ENCODE measurements at places on chromosomes 7 and 10.

- no peak for DNase-seq
Measured at GRCh38 chr7:111931016-111931517, 275.1 kb downstream of the DOCK4 start.

DNA sequence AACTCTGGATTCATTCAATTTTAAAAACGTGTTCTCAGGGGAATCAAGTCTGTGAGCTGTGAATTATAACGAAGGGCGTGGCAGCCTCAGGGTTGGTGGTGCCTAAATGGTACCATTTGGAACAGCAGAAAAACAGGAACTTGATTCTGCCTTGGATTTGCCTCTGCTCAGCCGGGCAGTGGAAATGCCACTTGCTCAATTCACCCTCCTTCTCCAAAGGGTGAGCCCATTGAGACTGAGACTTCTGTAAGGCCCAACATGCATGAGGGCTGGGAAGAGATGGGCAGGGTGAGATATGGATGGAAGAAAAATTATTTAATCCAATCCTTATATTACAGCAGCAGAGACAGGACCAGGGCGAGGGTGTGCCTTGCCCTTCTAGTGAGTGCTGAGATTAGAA lies 107.1 kb upstream of the HABP2 start:
- no peak for DNase-seq

GRCh38 chr10:80964955-80965614 lies 427.4 kb downstream of the SH2D4B start:
- no peak for DNase-seq

DNA sequence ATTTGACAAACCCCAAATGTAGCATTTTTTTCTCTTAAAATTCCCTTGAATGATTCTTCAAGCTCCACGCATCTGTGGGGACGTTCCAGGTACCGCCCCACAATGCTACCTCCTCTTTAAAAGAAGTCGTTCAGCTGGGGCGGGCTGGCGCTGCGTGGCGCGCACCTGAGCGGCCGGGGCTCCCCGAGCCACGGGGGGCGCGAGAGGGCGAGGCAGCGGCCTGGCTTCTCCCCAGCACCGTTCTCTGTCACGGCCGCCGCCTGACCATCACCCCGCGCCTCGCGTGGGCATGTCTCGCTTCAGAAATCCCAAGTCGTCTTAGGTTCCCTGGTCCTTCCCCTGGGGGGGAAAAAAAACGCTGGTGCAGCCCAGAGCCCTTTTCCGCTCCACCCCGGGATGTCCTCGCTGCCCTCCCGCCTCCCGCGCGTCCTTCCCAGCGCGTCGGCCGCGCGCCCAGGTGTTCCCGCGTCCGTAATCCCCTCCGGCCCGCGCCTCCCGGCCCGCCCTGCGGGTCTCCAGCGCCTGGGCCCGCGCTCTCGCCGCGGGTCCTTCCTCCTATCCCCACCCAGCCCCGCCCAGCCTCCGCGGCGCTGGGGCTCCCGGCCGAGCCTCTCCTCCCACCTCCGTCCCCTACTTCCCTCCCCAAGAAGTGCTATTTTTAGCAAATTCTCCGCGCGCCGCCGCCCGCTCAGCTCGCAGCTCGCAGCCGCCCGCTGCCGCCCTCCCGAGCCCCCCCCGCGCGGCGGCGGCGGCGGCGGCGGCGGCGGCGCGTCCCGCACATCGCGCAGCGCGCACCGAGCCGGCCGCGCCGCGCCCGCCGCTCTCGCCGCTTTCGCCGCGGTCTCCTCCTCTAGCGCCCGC lies 58.7 kb upstream of the PRPS1L1 start:
- peak; percentile 47 for DNase-seq

GRCh38 chr10:84205049-84205852 lies 10.9 kb downstream of the CDHR1 start:
- DNase-seq: peak; percentile 81

DNA sequence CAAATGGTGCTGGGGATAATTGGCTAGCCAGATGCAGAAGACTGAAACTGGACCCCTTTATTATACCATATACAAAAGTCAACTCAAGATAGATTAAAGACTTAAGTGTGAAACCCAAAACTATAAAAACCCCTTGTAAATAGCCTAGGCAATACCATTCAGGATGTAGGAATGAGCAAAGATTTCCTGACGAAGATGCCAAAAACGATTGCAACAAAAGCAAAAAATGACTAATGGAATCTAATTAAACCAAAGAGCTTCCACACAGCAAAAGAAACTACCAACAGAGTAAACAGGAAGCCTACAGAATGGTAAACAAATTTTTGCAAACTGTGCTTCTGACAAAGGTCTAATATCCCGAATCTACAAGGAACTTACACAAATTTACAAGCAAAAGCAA lies 30.9 kb upstream of the PLXDC2 start:
- no peak for DNase-seq

- no peak for DNase-seq
Measured at GRCh38 chr7:100022621-100023020, 7.2 kb downstream of the ZKSCAN1 start.

DNA sequence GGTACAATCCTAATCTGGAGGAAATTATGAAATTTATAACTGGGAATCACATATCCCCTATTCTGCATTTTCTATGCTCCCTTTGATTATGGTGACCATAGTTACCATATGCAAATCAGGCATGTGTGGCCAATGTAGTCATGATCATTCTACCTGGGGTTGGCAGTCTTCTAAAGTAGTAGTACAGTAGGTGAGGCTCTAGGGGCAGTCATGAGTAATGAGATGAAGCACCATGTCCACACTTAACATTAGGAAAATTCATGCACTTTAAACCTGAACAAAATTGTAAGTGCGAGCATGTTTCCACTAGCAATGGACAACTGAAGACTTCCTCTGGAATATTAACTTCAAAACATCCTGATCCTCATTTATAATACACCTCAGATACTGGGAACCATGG lies 545.9 kb downstream of the SUGCT start:
- peak; percentile 31 for DNase-seq

GRCh38 chr7:66055321-66055956 lies 20.2 kb upstream of the ASL start:
- DNase-seq: no peak

- no peak for DNase-seq
Measured at GRCh38 chr10:9450801-9451200, 1396.3 kb downstream of the GATA3 start.

DNA sequence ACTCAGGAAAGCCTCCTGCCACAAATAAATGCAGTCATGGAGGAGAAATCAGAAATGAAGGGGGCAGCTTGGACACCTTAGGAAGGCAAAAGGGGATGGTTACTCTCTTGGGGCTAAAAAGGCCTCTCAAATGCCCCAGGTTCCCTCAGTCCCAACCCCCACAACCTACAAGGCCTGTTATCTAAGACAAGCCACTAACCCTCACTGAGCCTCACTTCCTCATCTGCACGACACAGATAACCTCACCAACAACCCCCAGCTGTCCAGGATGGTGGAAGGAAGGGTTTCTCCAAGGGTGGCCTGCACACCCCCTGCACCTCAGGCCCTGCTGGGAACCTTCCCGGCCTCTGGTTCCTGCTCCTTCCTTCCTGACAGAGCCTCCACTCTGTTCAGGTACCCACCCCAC lies 29.2 kb downstream of the SORBS1 start:
- DNase-seq: no peak

DNA sequence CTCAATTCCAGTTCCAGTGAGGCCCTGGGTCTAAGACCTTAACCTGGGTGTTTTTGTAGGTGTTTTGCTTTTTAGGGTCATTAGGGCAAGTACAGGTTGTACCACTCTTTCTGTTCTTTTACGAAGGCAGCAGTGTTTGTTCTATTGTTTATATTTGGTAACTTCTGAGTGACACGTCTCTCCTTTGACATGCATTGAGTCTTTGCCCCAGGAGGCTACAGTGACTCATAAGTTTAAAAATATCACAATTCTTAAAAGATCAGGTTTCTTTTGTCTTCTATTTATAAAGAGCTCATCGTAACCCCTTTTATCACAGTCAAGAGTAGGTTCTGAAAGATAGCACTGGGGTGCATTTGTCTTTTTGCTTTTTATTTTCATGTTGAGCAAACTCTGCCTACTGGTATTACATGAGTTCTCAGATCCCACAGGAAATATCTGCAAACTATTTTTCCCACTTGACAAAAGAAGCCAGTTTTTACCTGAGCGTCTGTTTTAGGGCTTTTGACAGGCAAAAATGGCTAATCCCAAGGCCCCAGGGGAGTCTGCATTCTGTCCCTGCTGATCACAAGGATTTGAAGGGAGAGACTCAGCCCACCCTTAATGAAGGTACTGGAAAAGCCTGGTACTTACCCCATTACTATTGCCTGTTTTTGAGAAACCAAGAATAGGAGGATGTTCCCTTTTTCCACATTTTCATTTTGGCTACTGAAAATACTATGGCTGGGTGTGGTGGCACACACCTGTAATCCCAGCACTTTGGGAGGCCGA lies 7.9 kb downstream of the NUDT13 start:
- DNase-seq: no peak

GRCh38 chr7:110987127-110987693 lies 103.7 kb upstream of the LRRN3 start:
- no peak for DNase-seq

- no peak for DNase-seq
Measured at GRCh38 chr10:44760513-44760912, 150.6 kb upstream of the TMEM72 start.

GRCh38 chr7:38632411-38632810 lies 1.2 kb upstream of the AMPH start:
- no peak for DNase-seq

GRCh38 chr7:111459757-111460280 lies 102.5 kb downstream of the IMMP2L start:
- no peak for DNase-seq

DNA sequence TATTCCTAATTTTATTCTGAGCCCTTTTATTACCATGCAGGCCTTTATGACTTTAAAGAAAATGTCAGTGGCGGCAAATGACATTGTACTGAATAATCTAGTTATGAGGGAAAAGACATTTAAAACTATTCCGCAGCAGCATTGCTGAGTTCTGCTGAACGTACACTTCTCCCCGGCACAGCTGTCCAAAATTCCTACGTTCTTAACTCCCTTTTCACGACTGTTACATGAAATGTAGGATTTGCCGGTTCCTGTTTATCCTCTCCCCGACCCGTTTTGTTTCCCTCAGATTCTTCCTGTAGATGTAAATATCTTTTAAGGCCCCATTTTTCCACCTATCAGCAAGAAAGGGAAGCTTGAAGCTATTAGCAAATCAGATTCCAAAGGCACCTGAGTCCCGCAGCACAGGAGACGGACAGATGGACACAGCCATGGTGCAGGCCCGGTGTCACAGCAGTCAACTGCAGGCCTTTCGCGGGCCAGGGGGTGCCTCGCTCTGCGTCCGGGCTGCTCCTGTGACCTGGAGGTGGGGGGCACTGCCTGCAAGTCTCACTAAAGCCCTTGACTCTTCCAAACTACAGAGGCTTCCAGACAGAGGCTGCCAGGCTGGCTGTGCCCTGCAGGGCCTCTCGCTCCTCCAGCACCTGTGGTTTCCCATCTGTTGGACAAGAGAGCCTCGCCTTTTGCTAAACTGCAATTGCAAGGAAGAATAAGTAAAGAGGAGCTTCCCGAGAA lies 485.0 kb upstream of the MGMT start:
- no peak for DNase-seq

GRCh38 chr7:23469150-23469960 lies 936 bp downstream of the IGF2BP3 start:
- DNase-seq: no peak
